ENCODE measurements at places on chromosomes 1 and 21. TPM values are rescaled to one million over a fixed set of nuclear protein-coding genes. Genes with fewer than 3 reads are reported as not detected.

GCSAML gene
- not detected for total RNA-seq

SPRR2G gene
- total RNA-seq: not detected

ACTN2 gene
- under 0.01 TPM for total RNA-seq

AADACL4 gene
- not detected for total RNA-seq

TFF2 gene
- not detected for total RNA-seq

AGTRAP gene
- 22.2 TPM for total RNA-seq

ADGRL4 gene
- total RNA-seq: 3.2 TPM

PPM1J gene
- 1.4 TPM for total RNA-seq

FALEC gene
- total RNA-seq: not detected

ACTL8 gene
- total RNA-seq: 0.28 TPM

CACNA1S gene
- not detected for total RNA-seq

SLC45A1 gene
- 0.83 TPM for total RNA-seq

PIGP gene
- total RNA-seq: 4.1 TPM

LMX1A gene
- not detected for total RNA-seq

KRTAP21-2 gene
- not detected for total RNA-seq

RAB3B gene
- total RNA-seq: 91.9 TPM

SARS1 gene
- 373 TPM for total RNA-seq

CELA2B gene
- not detected for total RNA-seq

LRRC71 gene
- not detected for total RNA-seq

LRRC7 gene
- total RNA-seq: under 0.01 TPM

GUCA2B gene
- total RNA-seq: not detected

TLR5 gene
- under 0.01 TPM for total RNA-seq

AIRE gene
- not detected for total RNA-seq

GBP4 gene
- total RNA-seq: not detected

FAM177B gene
- total RNA-seq: not detected

INKA2 gene
- total RNA-seq: 2.2 TPM

GFI1 gene
- under 0.01 TPM for total RNA-seq

VWA5B1 gene
- not detected for total RNA-seq

NR5A2 gene
- under 0.01 TPM for total RNA-seq

SDC3 gene
- total RNA-seq: 13.1 TPM
